ENCODE measurements at places on chromosomes 12 and 14.

GRCh38 chr12:64459394-64459891, 7.5 kb downstream of the TBK1 start:
- DNase-seq, result peak; percentile 51

GRCh38 chr12:108640802-108641445, 7.2 kb upstream of the SELPLG start:
- no peak for DNase-seq

DNA sequence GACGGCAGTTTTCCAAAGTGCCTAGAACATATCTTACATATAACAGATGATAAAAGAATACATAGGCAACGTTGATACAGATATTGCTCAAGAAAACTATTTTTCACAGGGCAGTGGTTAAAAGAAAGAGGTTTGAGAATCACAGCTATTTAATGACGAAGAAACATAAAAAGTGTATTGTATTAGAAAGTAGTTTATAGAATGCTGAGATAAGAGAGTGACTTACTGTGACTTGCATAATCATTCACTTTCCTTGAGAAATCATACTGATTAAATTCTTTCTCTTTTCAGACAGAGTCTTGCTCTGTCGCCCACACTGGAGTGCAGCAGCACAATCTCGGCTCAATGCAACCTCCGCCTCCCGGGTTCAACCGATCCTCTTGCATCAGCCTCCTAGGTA, 57.7 kb downstream of the PPP1R12A start:
- DNase-seq, result no peak

GRCh38 chr12:109621901-109622364, 48.3 kb downstream of the MVK start:
- DNase-seq, result no peak

- no peak for DNase-seq
Measured at GRCh38 chr12:31491841-31492598, 98.9 kb downstream of the DENND5B start.

DNA sequence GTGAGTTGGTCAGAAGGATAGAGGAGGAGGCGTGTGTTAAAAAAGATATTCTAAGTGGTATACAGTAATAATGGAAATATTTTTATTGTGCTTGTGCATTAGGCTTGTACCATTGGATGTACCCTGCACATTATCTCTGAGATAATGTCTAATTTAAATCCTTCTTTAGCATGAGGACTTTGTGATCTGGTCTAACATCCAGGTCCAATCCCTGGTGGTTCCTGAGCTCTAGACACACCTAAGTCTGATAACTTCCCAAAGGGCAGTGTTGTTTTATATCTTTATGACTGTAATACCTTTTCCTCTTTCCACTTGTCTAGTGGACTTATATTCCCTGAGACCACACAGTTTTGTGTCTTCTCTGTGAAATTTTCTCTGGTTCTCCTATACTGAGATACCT, 20.6 kb downstream of the PRPF39 start:
- DNase-seq, result no peak

GRCh38 chr14:89912667-89913211, 41.8 kb downstream of the EFCAB11 start:
- no peak for DNase-seq

DNA sequence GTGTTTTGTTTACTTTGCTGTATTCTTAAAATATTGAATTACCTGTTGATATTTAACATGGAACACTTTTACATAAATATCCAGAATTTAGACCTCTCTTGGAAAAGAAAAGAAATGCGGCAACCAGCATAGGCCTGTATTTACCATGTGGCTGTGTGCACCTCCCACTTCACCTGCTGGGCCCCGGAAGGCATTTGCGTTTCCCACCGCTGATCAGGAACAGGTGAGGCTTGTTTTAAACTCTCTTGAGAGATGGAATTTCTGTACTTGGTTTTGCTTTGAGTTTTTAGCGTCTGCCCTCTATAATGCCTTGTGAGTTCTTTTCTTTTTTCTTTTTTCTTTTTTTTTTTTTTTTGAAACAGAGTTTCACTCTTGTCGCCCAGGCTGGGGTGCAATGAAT, 124.2 kb downstream of the GLT1D1 start:
- DNase-seq, result no peak

DNA sequence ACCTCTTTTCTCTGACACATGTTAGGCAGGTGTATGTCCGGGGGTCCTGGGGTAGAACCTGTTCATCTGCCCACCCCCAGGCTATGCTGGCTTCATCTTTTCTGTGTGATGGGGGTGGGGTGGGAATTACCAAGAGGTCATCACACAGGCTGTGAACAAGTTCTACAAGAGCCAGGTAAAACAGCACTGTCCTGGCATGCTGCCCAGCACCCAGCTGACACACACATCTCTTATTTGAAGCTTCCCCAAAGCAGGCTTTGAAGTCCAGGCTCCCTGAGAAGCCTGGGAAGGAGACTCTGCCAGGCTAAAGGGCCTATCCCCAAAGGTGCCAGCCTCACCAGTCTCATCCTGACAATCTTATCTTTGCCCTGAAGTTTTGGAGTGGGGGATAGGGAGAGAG, 141.1 kb downstream of the ALG10 start:
- DNase-seq, result no peak

- no peak for DNase-seq
Measured at GRCh38 chr14:22471545-22472121, 117.4 kb downstream of the DAD1 start.

- DNase-seq, result no peak
Measured at GRCh38 chr12:93322784-93323183, 54.9 kb upstream of the NUDT4 start.

DNA sequence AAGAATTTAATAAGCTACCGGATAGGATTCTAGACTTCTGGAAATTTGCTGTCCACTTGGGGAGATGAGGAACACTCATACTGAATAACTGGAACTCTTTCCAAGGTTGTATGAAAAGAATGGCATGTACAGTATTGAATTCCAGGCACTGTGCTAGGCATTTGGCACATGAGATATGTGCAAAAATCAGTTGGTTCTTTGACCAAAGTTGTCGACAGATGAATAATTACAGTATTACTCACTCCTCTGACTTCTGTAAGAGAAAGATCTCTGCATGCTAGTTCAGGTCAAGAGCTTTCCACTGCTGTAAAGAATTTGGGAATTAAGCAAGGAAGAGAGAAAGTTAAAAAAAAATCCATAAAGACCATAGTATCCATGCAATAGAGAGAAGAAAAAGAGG, 764.7 kb downstream of the BCL11B start:
- no peak for DNase-seq

DNA sequence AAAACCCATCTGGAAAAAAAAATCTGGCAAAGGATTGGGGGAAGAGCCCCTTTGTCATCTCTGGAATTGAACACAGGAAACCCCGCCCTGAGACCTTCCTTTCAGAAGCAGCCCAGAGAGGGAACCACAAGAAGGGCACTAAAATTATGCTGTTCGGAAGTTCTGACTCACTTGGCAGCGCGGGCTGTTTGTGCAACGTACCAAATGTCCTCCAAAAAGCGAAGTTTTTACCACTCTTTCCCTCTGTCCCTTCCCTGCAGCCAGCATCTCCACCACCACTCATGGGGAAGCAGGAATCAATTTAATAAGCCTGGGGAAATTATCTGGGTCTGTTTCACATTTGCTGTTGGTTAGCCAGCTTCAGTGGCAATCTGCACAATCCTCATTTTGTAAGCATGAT, 3.2 kb upstream of the SYNE3 start:
- peak; percentile 60 for DNase-seq

DNA sequence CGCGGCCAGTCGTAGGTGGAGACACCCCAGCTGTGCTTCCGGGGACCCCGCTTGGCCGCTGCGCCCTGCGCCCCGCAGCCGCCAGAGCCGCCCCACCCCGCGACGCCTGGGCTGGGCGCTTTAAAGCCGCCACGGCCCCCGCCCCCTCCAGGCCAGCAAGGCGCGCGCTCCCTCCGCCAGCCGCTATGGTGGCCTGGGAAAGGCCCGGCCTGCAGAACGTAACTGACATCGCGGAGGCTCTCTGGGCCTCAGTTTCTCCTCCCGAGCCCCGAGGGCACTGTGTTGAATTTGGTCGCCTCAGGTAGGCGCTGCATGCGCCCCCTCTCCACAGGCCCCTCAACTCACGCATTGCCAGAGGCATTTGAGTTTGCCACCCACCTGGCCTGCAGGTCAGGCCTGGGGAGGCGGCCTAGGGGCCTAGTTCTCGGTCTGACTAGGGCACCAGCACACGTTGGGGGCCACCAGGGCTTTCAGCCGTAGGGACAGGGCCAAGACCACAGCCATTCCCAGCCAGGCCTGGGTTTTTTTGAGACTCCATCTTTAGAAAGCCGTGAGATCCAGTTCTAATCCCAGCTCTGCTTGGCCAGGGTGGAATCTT, at the start of gene NGB:
TSS of gene NGB (minus strand) at position 94 of the 598 bp plus-strand sequence. CDS start 269 bp downstream, outside the sequence.
- no peak for DNase-seq

DNA sequence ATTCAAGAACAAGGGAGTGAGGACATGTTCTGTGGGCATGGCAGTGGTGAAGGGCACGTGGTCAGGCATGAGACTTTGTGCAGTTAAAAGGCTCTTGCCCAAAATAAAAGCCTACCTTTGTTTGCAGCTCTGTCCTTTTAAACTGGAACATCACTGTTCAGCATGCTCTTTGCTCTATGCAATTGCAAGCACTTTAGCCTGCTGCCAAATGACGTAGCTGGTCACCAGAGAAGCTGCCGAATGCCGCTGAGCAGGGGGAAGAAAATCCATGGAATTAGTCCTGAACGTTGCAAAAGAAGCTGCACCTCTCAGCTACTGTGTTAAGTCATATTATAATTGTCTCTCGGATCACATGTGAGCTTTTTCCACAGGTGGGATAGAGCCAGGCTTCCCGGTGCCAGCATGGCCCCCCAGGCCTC, 176.3 kb upstream of the DIO2 start:
- no peak for DNase-seq

DNA sequence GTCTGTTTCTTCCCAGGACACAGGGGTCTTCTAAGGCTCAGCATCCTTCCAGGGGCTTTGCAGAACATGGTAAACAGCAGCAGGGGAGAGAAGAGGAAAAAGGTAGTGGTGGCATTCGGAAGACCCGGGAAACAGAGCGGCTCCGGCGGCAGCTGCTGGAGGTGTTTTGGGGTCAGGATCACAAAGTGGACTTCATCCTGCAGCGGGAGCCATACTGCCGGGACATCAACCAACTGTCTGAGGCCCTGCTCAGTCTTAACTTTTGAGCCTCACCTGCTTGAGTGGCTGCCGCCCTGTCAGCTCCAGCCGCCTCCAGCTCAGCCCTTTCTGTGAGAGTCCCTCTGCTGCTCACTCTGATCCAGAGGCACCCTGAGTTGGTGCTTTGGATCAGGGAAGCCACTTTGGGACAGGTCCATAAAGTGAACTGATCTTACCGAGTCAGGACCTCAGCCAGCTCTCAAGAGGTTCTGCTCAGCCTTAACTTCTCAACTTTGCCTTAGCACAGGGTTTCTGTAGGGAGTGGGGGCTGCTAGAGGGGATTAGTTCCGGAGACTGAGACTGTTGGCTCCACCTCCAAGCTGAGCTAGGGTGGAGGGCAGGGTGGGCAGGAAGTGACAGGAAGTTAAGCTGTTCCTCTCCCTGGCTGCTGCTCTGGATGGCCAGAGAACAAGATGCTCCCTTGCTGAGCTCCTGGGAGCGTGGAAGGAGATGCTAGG, 5.4 kb downstream of the SDR39U1 start:
- no peak for DNase-seq

GRCh38 chr14:23375527-23376251, 1.2 kb upstream of the CMTM5 start:
- no peak for DNase-seq

GRCh38 chr14:100754020-100754419, 27.3 kb downstream of the DLK1 start:
- no peak for DNase-seq

DNA sequence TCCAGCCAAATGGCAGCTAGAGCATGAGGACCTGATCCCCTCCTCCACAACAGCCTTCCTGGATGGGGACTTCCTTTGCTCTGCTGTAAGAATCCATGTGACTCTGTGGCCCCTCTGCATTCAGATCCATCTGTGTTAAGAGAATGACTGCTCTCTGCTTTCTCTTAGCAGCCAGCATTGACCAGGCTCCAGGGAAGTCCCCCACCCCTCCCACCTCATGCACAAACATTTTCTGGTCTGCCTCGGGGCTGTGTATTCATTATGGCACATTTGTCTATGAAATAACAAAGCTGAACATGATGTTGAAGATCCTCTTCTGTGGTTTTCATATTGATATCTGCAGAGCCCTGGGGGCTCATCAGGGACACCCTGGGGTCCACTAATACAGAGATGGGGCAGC, 201.7 kb downstream of the NUAK1 start:
- no peak for DNase-seq

GRCh38 chr12:89493670-89494302, 30.8 kb downstream of the GALNT4 start:
- no peak for DNase-seq

DNA sequence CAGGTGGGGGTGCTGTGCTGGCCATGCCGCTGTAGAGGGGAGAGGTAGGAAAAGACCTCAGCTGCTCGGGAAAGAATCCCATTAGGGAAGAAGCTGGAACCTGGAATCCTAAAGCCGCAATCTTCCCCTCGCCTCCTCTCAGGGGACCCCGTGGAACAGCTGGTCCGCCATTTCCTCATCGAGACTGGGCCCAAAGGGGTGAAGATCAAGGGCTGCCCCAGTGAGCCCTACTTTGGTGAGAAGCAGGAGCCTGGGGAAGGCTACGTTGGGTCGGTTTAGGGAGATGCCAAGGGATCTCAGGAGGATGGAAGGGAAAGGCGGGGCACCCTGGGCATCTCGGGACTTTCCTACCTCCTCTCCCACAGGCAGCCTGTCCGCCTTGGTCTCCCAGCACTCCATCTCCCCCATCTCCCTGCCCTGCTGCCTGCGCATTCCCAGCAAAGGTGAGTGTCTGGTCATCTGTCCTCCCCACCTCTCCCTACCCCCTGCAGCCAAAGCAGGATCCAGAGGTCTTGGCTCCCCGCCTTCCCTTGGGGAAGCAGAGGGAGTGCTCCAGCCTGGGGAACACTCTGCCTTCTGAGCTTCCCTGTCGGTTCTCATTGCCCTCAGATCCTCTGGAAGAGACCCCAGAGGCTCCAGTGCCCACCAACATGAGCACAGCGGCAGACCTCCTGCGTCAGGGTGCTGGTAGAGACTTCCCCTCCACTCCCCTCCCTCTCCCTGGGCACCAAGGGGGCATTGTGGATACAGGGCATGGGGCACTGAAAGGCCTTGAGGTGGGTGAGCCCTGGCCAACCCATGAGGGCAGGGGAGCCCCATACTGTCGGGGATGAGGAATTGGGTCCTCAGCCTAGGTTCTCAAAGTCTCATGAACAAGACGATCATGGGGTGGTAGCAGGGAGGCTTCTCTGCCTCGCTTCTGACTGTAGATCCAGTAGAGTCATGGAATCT, 12.4 kb downstream of the TNS2 start:
- DNase-seq, result no peak

- DNase-seq, result no peak
Measured at GRCh38 chr12:131940141-131940547, 9.6 kb upstream of the EP400 start.

DNA sequence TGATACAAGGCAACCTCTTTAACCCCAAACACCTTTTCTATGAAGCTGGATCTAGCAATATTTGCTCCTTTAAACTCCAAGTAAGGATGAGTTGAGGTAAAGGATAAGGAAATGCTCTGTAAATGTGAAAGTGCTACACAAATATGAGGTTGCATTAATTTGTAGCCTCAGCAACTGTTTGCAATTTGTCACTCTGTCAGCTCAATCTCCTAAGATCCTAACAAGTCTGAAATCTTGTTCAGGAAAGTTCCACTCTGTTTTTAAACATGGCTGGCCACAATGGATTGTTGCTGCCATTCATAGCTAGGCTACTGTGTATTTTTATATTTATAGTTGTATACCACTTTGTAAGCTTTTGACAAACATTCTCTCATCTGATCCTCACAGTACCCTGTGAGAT, 51.3 kb downstream of the SCN8A start:
- DNase-seq, result no peak

GRCh38 chr12:86249851-86250250, 6.3 kb downstream of the MGAT4C start:
- no peak for DNase-seq
